ENCODE measurements at places on chromosomes 3 and 15.

- no peak for DNase-seq
Observed at GRCh38 chr15:82040862-82041261, 5.0 kb downstream of the MEX3B start.

GRCh38 chr3:12508291-12508700, 24.0 kb downstream of the TSEN2 start:
- DNase-seq, result no peak

DNA sequence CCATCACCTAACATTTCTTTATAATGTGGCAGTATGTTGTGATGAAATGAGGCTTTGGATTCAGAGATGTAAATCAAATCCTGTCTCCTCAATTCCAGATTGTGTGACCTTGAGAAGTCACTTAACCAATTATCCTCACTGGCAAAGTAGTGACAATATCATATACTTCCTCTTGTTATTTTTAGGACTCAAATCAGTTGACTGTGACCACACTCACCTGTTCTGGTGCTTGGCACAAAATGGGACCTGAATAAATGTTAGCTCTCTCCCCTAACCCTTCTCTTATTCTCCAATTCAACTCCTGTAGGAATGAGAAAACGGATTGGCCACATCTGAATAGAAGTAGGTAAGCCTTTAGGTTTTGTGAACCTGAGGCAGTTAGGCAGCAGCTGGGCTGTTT, 42.1 kb downstream of the IQCH start:
- DNase-seq, result no peak

DNA sequence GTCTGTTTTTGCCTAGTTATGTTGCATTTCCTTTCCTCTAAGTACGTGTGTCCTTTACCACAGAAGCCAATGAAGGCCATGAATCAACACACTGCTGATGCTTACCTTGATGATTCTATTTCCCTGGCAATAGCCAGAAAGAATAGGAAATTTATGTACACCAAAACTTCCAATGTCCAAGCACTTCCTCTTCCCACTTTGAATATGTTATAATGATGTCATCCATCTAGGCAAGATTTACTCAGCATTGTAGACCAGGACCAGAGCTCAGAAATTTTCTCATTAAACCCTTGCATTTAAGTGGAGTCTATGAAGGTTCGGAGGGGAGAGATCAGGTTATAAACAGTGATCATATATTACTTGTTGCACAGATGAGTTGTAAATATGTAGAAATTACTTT, 126.0 kb downstream of the THRB start:
- no peak for DNase-seq

DNA sequence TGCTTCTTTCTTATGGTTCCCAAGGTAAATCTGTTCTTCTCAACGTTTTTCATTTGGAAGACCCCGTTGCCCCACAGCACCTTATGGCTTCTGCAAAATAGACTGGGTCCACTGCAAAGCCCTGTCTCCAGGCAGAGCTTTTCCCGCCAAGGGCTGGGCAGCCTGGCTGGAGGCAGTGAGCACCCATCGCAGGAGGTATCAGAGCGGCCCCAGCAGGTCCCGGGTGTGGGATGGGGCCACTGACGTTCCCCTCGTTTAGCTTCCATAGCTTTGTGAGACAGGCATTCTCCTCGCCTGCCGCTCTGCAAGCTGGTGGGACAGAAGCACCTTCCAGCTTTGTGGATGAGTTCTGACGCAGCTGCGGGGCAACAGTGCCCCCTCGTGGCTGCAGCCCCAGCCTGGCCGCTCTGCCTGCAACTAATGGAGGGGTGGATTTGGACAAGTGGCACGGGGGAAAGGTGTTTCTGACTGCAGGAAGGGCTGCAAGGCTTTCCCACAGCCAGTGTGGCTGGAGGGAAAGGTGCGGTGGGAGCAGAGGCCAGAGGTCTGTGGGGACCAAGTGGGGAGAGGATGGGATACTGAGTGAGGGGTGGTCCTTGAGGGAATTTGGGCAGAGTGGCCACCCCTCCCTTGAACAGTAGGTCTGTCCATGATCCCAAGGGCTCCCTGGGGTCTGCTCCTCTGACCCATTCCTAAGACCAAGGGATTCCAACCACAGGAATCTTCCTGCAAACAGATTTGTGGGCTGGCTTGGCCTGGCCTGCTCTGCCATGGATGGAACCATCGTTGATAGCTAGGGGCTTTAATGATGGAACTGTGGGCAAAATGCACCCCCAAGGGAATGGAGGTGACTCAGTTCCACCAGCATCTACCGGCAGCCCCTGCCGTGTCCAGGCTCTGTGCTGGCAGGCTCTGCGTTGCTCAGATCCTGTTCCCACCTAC, 99.4 kb downstream of the FBLN2 start:
- peak; percentile 75 for DNase-seq

- peak; percentile 36 for DNase-seq
Observed at GRCh38 chr15:35305946-35306345, 220.9 kb upstream of the NANOGP8 start.

GRCh38 chr3:198113206-198114053, 153.4 kb downstream of the LMLN start:
- DNase-seq, result no peak

DNA sequence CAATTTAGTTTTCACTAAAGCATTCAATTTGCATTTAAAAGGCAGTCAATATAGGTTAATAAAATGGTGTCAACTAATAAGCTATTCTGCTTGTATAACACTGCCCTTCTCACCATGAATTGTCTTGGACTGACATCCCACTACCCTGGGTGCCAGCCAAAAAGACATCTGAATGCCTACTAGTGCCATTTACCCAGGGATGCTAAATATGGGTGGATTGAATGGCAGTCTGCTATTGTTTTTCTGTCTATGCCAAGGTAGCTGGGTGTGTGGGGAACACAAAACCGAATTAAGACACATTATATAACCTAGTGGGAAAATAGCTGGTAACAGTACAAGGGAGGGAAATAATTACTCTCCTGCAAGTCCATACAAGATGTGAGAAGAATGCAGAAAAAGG, 240.0 kb upstream of the CFAP20DC start:
- no peak for DNase-seq

DNA sequence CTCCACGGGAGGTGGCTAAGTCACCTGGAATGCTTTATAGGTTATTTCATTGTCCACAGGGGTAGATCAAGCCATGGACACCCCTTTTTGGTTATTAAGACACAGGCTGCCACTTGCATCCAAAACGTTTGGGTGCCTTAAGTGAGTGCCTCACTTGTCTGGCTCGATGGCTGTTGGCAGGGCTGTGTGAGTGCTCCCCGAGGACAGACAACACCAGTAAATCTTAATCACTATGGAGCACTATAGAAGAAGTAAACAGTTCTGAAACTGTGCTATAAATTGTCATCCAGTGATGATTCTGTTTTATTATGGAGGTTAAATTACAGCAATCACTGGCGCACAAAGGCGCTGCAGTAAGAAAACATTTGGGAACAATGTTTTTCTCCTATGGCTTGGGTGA, 215.5 kb downstream of the CACNA2D3 start:
- no peak for DNase-seq

DNA sequence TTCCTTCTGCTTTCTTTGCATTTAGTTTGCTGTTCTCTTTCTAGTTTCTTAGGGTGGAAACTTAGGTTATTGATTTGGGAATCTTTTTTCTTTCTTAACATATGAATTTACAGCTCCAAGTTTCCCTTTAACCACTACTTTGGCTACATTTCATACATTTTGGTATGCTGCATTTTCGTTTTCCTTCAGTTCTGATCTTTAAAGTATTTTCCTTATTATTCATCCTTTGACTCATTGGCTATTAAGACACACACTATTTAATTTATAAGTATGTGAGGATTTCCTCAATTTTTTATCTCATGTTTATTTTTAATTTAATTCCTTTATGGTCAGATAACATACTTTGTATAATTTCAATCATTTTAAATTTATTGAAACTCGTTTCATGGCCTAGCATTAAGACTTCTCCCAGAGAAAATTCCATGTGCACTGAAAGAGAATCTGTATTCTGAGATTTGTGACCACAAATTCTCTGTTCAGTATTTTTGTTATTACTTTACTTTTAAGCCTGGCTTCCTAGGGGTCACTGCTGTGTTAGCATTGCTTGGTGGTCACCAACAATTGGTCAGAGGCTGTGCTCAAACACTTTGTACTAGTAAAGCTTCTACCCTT, 87.7 kb downstream of the CFAP20DC start:
- no peak for DNase-seq

GRCh38 chr3:141346418-141346817, 21.9 kb upstream of the ZBTB38 start:
- DNase-seq, result no peak
